ENCODE measurements at places on chromosomes 16 and 17.
A peak's percentile ranks its signal among the peaks of the same experiment; 100 is the strongest.

- no peak for DNase-seq
Observed at GRCh38 chr17:1852327-1852726, 22.5 kb downstream of the RPA1 start.

- DNase-seq = no peak
Observed at GRCh38 chr17:19703828-19704613, 12.4 kb downstream of the SLC47A2 start.

DNA sequence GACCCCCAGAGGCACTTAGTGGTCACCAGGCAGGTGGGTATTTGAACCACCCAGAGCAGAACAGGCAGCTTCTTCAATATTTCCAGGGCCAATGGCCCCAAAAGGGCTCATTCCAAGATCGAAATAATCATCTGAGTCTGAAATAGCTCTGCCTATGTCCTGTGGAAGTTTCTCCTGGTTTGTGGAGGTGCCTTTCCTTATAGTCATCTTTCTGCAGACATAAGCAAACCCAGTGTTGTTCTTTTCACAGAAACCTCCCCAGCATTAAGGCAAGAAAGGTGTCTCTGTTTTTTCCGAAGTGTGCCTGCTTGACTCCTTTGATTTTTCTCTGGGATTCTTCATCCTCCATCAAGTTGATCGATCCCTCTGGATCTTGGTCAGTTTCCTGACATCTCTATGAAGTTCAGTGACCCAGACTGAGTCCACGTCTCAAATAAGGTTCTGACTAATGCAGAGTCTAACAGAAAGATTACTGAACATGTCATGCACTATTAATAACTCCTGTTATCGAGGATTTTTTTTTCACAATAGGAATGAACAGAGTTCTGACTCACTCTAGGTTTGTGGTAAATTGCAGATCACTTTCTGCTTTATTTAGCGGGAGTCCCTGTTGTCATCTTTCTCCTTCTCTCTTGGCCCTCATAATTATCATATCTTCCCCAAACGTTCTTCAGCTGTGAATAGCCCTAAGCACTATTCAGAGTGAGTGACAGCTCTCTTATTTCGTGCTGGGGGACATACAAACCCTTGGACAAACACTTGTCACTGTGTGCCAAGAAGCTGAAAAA, 1.5 kb downstream of the LRRC3C start:
- peak; percentile 24 for DNase-seq

GRCh38 chr16:68739964-68740627, 3.0 kb downstream of the CDH1 start:
- DNase-seq = no peak

GRCh38 chr17:34607917-34608316, 28.5 kb downstream of the TMEM132E start:
- DNase-seq = no peak

DNA sequence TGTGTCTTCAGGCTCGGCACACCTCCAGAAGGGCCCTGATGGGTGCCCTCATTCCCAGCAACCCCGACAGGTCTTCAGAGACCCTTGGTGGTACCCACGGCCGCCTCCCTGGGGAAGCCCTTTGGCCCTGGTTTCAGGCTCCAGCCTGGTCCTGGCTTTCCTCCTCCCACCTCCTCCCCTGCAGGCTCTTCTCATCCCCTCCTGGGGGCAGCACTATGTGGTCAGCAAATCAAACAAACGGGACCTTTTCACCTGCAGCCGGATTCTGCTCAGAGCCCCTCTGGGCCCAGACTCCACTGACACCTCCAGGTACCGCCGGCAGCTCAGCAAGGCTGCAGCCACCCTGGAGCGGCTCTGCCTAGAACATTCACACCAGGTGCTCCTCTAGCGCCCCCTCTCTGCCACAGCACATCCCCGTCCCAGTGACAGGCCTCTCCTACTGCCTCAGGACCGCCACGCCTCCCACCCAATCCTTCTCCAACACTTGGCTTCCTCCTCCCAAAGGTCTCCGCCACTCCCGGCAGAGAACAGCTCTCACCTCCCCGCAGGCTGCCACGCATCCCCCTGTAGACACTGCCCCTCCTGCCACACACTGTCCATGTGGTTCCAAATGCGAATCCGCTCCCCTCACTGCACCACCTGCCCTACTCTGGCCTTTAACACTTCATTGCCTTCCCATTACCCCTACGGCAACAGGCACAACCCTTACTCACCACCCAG, 12.0 kb downstream of the CORO7 start:
- DNase-seq = peak; percentile 70

GRCh38 chr16:80198311-80199299, 342.2 kb upstream of the DYNLRB2 start:
- no peak for DNase-seq

DNA sequence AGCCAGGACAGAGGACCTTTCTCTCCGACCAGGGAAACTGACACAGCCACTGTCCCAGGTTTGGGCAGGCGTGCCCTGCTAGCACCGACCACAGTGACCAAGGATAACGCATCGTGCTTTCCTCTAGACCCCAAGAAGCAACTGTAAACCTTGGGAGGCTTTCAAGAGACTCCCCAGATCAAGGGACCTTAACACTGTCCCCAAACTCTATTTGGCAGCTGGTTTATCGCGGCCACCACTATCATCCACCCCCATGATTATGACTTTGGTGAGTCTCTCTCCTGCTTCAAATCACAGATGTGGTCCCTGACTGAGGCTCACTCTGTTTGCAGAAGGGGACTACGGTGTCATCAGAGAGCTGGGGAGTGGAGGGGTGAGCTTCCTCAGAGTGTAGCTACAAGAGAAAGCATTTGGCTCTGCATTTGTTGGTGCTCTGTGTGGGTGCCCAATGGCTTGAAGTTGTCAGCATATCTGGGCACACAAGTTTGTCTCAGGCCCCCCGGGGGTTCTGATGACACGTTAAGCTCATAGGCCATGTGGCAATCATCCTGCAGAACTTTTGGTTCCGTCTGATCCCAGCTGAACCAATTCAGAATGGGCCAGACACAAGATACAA, 408.0 kb downstream of the SLC39A11 start:
- no peak for DNase-seq

GRCh38 chr16:12195296-12195695, 218.8 kb downstream of the SNX29 start:
- DNase-seq = no peak

GRCh38 chr16:8708536-8708935, 34.1 kb downstream of the ABAT start:
- no peak for DNase-seq

DNA sequence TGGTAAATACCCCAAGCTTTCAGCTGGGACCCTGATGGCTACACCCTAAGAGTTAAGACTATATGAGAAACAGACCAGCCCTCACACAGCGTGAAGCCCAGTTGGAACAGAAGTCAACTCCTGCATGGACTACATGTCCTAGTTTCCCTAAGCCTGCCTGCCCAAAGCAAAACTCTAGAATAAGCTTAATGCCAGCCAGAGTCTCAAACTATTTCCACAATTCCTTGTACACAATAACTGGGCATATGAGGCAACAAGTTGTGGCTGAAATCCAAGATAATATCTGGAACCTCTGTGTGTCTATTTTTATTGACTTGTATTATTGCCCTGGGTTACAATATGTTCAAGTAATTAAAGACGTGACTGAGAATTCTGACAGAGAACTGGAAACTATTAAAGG, 19.4 kb downstream of the MYH10 start:
- no peak for DNase-seq

GRCh38 chr17:27762527-27763305, 37.6 kb downstream of the NOS2 start:
- peak; percentile 42 for DNase-seq

- DNase-seq = no peak
Observed at GRCh38 chr17:50042211-50042610, 13.7 kb upstream of the ITGA3 start.

GRCh38 chr17:14123619-14124278, 54.4 kb downstream of the COX10 start:
- DNase-seq = no peak

- peak; percentile 82 for DNase-seq
Observed at GRCh38 chr16:15704545-15704987, 54.5 kb downstream of the NDE1 start.

- no peak for DNase-seq
Observed at GRCh38 chr17:74240618-74241205, 27.3 kb downstream of the TTYH2 start.

Measured in KBM-7 (cell line).